ENCODE measurements at places on chromosomes 6 and 20.

DNA sequence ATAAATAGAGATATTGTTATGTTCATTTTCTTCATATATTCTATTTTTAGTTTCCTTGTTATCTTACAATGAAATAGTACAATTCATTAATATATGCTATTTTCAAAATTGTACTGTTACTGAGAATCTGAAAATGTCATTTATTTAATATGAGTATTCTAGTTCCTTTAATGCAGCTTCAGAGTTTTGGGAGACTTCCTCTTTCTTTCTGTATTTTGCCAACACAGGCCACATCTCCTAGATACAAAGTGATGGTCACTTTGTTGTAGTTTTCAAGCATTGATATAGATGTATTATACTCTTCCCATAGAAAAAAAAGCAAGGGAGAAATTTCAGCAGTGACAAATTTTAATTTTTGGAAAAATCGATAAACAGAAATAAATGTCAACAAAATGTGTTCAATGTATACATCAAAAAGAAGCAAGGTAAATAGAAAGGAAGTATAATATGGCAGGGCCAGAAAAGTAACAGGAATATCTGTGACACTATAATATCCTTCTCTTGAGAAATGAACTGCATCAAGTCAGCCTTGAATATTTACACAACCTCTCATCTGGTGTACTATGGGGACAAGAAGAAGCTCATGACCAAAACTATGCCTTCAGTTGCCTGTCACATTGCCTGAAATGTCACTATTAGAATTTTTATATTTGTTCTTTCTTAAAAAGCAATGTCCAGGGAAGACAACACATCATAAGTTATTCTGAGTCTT is 396.0 kb downstream of the TBC1D32 start:
- no peak for DNase-seq

- DNase-seq = no peak
Observed at GRCh38 chr6:5335020-5335419, 73.7 kb downstream of the FARS2 start.

GRCh38 chr20:61649860-61650162 is 397.8 kb downstream of the CDH4 start:
- DNase-seq = no peak

GRCh38 chr6:39902786-39903465 is 31.3 kb downstream of the MOCS1 start:
- DNase-seq = no peak
